ENCODE measurements at places on chromosomes 3 and 15. TPM values are rescaled to one million over a fixed set of nuclear protein-coding genes. Genes with fewer than 3 reads are reported as not detected.

GRCh38 chr3:55202326-55202725 lies 274.5 kb upstream of the LRTM1 start:
- H3K4me3 ChIP-seq = no peak overlapping the region
- DNase-seq = no peak
- H3K27me3 ChIP-seq = no peaks in the 10 kb centered on the region
- no peaks in the 10 kb centered on the region for H3K4me1 ChIP-seq

- H3K27me3 ChIP-seq = no peaks in the 10 kb centered on the region
- no peak for DNase-seq
- H3K4me1 ChIP-seq = no peaks in the 10 kb centered on the region
Measured at GRCh38 chr15:85865070-85865684, 70.5 kb upstream of the KLHL25 start.

GRCh38 chr15:62559381-62559733 lies 394.3 kb upstream of the C2CD4B start:
- H3K4me3 ChIP-seq = no peak overlapping the region
- no peak for DNase-seq
- H3K27me3 ChIP-seq = peaks cover 2% of the 10 kb centered on the region
- H3K27ac ChIP-seq = no peak overlapping the region
- H3K36me3 ChIP-seq = no peaks in the 10 kb centered on the region
- H3K4me1 ChIP-seq = no peaks in the 10 kb centered on the region

DNA sequence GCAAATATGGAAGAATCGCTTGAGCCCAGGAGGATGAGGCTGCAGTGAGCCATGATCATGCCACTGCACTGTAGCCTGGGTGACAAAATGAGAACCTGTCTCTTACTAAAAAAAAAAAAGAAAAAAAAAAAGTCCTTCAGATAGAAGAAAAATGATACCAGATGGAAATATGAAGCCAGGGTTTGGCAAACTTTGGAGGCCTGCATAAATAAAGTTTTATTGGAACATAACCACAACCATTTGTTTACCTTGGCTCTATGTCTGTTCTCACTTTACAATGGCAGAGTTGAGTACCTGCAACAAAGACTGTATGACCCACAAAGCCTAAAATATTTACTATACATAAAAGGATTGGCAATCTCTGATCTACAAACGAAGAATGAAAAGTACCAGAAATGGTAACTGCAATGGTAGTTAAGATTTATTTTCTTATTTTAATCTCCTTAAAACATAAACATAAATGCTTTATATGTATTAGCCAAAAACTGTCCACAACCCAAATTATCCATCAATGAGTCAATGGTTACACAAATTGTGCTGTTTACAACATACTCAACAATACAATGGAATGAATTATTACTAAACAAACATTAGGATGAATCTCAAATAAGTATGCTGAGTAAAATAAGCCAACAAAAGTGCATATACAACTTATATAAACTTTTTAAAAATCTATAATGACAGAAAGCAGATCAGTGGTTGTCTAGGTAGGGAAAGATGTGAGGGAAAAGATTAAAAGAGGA lies 41.8 kb downstream of the GOLGB1 start:
- no peak overlapping the region for H3K27ac ChIP-seq
- H3K36me3 ChIP-seq = peaks cover 18% of the 10 kb centered on the region
- H3K27me3 ChIP-seq = no peaks in the 10 kb centered on the region

GRCh38 chr15:34241376-34242330 lies 16.8 kb downstream of the EMC4 start:
- no peaks in the 10 kb centered on the region for H3K27me3 ChIP-seq
- H3K27ac ChIP-seq = no peak overlapping the region
- H3K36me3 ChIP-seq = peaks cover 71% of the 10 kb centered on the region
- peak; percentile 25 for DNase-seq
- H3K4me1 ChIP-seq = no peaks in the 10 kb centered on the region

DNA sequence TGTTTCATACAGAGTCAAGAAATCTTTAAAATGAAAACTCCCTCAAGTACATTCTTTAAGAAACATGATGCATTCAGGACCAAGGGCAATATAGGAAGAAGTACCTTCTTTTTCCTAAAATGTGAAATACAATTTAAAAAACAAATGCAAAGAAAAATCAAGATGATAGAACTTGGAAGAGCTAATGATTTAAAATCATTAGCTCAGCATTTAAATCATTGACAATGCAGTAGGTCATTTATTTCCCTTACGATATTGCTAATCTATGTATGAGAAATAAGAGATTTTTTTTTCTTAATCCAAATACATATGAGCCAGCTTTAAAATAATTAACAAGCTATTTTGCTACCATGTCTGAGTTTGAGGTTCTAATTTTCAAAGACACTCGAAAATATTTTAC lies 105.5 kb downstream of the HHLA2 start:
- no peaks in the 10 kb centered on the region for H3K4me1 ChIP-seq
- no peak overlapping the region for H3K27ac ChIP-seq
- H3K4me3 ChIP-seq = no peak overlapping the region
- DNase-seq = no peak
- peaks cover 4% of the 10 kb centered on the region for H3K27me3 ChIP-seq
- no peaks in the 10 kb centered on the region for H3K36me3 ChIP-seq

- no peaks in the 10 kb centered on the region for H3K27me3 ChIP-seq
- H3K36me3 ChIP-seq = no peaks in the 10 kb centered on the region
- no peak for DNase-seq
- H3K4me3 ChIP-seq = no peak overlapping the region
- no peak overlapping the region for H3K27ac ChIP-seq
Measured at GRCh38 chr3:155443815-155444214, 150.3 kb upstream of the STRIT1 start.

GRCh38 chr3:184578218-184578617 lies 16.6 kb downstream of the EPHB3 start:
- H3K36me3 ChIP-seq = no peaks in the 10 kb centered on the region
- DNase-seq = no peak
- peaks cover 19% of the 10 kb centered on the region for H3K27me3 ChIP-seq
- H3K27ac ChIP-seq = no peak overlapping the region
- H3K4me3 ChIP-seq = no peak overlapping the region

Gene ARRDC4
- 3.5 TPM for total RNA-seq
